ENCODE measurements at places on chromosomes 2 and 18.
A peak's percentile ranks its signal among the peaks of the same experiment; 100 is the strongest.

DNA sequence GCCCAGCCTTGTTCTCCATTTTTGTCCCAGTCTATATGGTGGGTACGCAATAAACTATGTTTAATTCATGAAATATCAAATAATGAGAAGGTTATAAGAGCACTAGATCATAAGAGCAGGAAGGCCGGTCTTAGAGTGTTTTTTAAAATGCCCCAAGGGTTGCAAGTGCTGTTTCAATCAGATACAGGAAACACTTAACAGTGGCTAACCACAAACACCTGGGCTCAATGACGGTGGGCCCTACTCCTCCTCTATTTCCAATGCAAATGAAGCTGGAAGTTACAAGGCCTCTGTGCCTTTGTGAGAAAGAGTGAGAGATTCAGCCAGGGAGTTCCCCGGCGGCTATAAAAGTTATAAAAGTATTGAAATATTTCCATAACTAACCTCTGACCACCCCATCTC, 18.9 kb upstream of the WDR33 start:
- DNase-seq = peak; percentile 56

DNA sequence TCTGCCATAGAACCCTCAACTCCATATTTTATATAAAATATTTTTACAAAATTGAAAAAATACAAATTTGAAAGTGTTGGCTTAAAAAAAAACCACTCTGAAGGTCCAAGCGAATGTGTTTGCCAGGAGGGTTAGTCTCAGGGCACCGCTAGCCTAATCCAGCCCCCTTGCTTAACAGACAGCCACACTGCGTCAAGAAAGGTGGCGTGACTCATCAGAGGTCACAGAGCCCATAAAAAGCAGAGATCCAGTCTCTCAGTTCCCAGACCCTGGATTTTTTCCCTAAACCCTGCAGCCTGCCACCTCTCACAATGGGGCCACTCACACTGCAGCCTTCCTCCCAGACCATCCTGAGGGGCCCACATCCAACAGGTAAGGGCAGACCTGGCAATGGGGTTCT, 3.9 kb upstream of the TNS1 start:
- DNase-seq = no peak

DNA sequence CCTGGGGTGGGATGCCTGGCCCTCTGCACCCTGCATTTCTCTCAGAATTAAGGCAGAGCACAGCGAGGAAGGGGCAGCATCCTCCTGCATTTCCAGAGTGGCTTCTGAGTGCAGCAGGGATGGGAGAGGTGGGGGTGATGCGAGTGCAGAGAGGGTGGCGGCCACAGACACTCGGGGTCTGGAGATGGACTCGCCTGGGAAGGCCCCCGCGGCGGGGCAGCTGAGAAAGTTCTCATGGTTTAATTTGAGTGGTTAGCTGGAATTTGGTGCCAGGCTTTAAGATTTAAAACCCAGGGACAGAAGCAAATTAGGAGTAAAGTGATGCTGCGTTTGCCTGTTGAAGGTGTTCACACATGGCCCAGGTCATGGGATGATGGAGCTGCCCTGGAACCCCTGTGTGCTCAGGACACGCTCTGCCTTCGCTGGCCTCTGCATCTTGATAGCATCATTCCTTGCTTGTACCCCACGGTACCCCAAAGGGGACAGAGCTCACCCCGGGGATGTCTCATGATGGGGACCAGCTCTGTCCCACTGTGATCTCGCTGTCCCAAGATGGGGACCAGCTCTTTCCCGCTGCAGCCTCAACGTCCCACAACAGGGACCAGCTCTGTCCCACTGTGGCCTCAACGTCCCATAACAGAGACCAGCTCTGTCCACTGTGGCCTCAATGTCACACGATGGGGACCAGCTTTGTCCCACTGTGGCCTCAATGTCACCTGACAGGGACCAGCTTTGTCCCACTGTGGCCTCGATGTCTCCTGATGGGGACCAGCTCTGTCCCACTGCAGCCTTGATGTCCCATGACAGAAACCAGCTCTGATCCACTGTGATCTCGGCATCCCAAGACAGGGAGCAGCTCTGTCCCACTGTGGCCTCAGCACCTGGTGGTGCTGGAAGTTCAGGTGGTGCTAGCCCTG, 27.5 kb downstream of the TMEM18 start:
- no peak for DNase-seq

DNA sequence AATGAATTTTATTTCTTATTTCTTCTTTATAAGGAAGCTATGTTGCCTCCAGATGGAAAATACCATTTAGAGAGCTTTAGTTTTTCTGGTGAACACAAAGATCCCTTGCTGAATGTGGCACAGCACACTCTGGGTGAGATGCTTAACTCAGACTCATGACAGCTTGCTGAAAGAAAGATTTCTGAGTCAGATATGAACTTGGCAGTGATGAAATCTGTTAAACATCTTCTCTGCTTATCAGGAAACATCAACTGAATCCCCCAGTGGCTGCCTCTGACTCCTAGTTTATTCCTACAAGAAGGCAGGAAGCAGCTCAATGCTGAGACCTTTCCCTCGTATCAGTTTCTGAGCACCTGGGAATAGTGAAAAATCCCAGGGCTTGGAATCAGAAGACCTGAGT, 162.8 kb downstream of the OSR1 start:
- no peak for DNase-seq

DNA sequence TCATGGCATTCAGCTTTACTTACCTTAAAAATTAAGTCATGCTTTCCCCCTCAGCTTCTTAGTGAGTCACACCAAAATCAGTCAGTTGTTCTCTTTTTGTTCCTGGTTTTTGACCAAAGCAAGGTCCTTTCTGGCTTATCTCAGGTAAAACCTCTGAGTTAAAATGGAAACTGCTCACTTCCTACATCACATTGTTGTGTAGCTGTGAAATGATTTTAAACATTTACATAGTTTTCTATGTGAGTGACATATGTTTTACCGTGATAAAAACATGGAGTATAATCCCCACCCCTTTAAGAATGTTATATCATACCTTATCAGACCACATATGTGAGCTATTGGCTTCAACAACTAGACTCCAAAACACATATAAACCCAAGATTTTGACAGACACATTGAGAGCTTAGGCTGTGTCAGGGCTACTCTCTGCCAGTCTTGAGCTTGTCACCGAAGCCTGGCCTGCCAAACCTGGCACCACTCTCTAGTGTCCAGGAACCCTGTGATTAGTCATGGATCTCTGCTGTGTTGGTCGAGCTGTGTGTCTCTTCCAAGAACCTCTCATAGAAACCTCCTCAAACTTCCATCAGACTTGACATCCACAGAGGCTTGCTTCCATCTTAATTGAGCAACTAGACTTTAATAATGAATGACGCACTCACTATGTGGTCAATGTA, 294.5 kb upstream of the FBXO11 start:
- DNase-seq = no peak

DNA sequence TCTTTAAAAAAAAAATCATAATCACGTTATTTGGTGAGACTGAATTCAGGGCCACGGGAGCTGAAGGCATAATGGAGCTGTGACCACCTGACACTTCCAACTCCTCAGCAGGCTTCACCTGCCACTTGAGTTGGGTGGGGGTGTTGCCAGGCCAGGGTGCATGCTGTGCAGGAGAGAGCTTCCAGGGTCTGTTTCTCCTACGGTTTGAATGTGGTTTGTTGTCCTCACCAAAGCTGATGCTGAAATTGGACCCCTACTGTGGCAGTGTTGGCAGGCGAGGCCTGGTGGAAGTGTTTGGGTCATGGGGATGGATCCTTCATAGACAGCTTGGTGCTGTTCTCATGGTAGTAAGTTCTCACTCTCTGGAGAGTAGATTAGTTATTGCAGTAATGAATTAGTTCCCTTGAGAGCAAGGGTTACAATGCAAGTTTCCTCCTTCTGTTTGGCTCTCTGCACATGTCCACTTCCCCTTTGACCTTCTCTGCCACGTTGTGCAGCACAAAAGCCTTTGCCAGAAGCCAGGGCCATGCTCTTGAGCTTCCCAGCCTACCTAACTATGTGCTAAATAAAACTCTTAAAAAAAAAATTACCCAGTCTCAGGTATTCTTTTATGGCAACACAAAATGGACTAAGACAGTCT, 38.3 kb upstream of the ANKRD44 start:
- no peak for DNase-seq

- no peak for DNase-seq
Observed at GRCh38 chr2:72780477-72780876, 45.4 kb downstream of the EXOC6B start.

DNA sequence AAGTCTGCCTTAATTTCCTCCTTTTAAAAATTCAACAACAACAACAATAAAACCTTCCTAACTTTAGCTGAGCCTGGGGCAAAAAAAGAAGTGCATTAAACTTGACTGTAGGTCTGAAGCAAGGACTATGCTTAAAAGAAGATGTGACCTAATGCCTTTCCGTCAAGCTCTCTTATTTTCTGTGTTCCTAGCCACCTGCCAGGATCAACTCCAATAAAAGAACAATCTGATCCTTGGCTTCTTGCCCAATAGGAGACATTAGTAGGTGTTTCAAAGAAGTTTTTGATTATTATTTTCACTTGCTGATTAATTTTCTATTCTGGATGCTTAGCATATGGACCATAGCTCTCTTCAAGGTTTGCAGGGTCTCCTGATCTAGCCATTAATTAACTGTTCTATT, 237.5 kb downstream of the STK39 start:
- DNase-seq = no peak

DNA sequence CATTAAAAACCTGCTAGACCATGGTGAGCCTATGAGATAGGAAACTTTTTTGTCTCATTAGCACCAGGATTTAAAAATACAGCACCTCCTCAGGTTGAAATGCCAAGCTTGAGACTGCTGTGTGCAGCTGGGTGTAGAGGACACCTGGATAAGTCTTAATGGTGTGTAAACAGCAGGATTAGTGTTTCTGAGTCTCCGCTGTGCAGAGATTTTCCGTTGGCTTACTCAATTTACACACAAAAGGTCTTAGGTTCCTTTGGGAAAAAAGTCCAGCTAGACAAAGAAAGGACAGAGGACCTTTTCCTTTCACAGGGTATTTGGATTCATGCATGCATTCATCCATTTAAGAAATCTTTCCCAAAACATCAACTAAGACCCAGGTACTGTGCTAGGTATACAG, 168.1 kb downstream of the NRXN1 start:
- no peak for DNase-seq

DNA sequence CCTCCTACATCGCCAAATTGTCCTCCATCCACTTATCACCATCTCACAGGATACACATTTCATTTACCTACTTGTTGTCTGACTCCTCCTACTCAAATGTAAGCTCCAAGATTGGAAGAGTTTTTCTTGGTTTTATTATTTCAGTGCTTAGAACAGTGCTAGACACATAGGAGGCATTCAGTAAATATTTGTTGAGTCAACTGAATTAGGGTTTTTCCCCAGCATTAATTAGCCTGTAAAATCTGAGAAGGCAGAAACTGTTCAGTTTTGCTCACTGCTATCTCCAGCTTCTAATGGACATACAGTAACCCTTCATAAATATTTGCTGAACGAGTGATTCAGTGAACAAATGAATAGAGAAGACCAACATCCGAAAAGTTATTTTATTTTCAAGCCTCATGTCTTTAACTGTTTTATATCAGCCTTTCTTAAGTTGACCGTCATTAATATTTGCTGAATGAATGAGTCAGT, 800 bp downstream of the TTC21B start:
- DNase-seq = no peak

GRCh38 chr2:156077041-156077742, 255.3 kb downstream of the NR4A2 start:
- DNase-seq = no peak

DNA sequence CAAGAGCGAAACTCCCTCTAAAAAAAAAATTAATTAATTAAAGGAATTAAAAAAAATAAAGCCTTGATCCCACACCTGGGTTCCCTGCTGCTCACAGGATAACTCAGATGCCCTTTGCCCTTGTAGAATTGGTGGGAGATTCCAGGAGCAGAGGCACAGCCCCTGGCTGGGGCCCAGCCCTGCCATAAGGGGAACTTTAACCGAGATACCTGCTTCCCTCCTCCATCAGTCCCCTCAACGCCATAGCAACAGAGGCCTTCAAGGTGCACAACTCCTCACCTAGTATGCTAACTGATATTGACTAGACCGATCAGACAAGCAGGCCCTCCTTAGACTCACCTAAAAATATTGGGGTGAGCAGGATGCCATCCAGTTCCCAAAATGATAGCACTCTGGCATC, 23.6 kb downstream of the TEX44 start:
- no peak for DNase-seq

DNA sequence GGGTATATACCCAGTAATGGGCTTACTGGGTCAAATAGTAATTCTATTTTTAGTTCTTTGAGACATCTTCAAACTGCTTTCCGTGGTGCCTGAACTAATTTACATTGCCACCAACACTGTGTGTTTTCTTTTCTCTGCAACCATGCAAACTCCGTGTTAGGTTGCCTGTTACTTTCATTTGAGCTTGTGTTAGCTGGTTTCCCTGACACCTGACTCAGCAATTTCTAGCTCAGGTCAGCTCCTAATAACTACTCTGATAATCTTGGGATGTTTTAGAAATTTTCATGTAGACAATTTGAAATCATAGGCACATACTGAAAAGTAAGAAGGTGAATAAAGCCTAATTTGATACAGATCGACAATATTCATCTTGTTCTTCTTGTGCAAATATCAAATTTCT, 132.3 kb downstream of the ADCYAP1 start:
- DNase-seq = no peak

- no peak for DNase-seq
Observed at GRCh38 chr2:101524806-101525430, 50.0 kb upstream of the RFX8 start.

GRCh38 chr2:213238753-213239495, 45.3 kb upstream of the SPAG16 start:
- no peak for DNase-seq

- no peak for DNase-seq
Observed at GRCh38 chr2:76268484-76268883, 557.8 kb upstream of the GCFC2 start.

- no peak for DNase-seq
Observed at GRCh38 chr18:45932708-45933107, 34.4 kb downstream of the EPG5 start.

- DNase-seq = no peak
Observed at GRCh38 chr18:75088021-75088506, 120.9 kb downstream of the PTGR3 start.

- no peak for DNase-seq
Observed at GRCh38 chr2:147135376-147135775, 709.5 kb upstream of the ACVR2A start.

GRCh38 chr2:25079050-25079635, 37.3 kb downstream of the EFR3B start:
- no peak for DNase-seq

GRCh38 chr2:48474574-48475298, 55.2 kb upstream of the STON1 start:
- no peak for DNase-seq

All from CD4-positive, alpha-beta T cell treated with Interleukin-17A for 4 hours (primary cell).